Fibroblast of lung (primary cell): ENCODE measurements at places on chromosomes 11 and 22. TPM values are rescaled to one million over a fixed set of nuclear protein-coding genes. Genes with fewer than 3 reads are reported as not detected.

Gene MN1
- 2.8 and 11.8 TPM in 2 replicates for polyA plus RNA-seq

Gene WBP2NL
- 0.05 and 0.10 TPM in 2 replicates for polyA plus RNA-seq

Gene KCNA4
- not detected in 2 replicates for polyA plus RNA-seq

Gene OR51E2
- polyA plus RNA-seq: 0.02 TPM in 1 of 2 replicates, not detected in the other

Gene TUB
- polyA plus RNA-seq: 5.7 and 10.4 TPM in 2 replicates

Gene PLEKHA7
- polyA plus RNA-seq: 0.01 and 0.11 TPM in 2 replicates

Gene IFITM10
- polyA plus RNA-seq: 0.05 and 0.15 TPM in 2 replicates

DNA sequence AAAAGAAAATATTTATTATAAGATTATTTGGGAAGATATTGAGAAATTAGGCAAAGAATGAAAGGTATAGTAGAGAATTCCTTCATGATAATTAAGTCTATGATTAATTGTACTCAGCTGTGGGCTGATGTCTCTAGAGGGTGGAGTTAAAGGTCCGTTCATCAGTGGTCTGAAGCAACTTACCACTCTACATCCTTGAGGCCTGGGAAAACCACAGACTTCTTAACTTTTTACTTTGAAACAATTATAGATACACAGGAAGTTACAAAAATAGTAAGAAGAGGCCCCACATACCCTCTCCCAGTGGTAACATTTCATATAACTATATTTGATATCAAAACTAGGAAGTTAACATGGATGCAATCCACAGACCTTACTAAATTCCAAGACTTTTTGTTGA is 167.0 kb upstream of the NECTIN1 start:
- DNase-seq: no peak
- H3K27me3 ChIP-seq: peaks cover 3% of the 10 kb centered on the region

GRCh38 chr11:127385071-127385470 is 384.5 kb upstream of the KIRREL3 start:
- no peaks in the 10 kb centered on the region for H3K27me3 ChIP-seq
- H3K27ac ChIP-seq: no peak overlapping the region
- H3K4me3 ChIP-seq: no peak overlapping the region
- H3K4me1 ChIP-seq: no peaks in the 10 kb centered on the region
- no peaks in the 10 kb centered on the region for H3K36me3 ChIP-seq

GRCh38 chr22:17097062-17097461 is 12.3 kb downstream of the IL17RA start:
- H3K4me1 ChIP-seq: no peaks in the 10 kb centered on the region
- no peak for DNase-seq
- H3K27me3 ChIP-seq: no peaks in the 10 kb centered on the region
- H3K27ac ChIP-seq: no peak overlapping the region
- no peak overlapping the region for H3K4me3 ChIP-seq
- H3K36me3 ChIP-seq: peaks cover 6% of the 10 kb centered on the region

DNA sequence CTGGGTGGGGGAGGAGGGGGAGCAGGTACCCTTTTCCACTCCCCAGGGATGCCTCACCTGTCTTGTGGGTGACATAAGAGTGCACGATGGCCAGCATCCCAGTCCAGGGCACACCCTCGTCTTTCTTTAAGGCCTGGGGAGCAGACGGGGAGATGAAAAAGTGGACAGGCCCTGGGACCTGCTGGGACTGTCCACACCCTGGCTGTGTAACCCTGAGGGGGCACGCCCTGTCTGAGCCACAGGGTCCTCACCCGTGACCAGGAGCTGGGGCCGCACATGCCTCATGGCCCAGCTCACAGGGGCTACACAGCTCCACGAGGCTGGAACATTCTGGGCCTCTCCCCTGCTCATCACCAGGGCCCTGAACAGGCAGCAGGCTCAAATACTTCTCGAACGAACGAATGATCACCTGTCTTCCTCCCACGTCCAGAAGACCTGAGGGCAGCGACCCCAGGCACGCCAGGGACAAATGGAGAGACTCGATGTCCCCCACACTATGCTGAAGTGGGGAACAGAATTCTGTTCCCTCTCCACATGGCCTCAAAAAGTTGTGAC is 123.9 kb downstream of the PHF21B start:
- DNase-seq: no peak
- no peaks in the 10 kb centered on the region for H3K27me3 ChIP-seq
- H3K36me3 ChIP-seq: no peaks in the 10 kb centered on the region

GRCh38 chr11:121367001-121367843 is 74.7 kb downstream of the SC5D start:
- no peaks in the 10 kb centered on the region for H3K36me3 ChIP-seq
- DNase-seq: no peak
- no peak overlapping the region for H3K4me3 ChIP-seq
- H3K4me1 ChIP-seq: no peaks in the 10 kb centered on the region
- H3K27me3 ChIP-seq: peaks cover 8% of the 10 kb centered on the region
- H3K27ac ChIP-seq: no peak overlapping the region

GRCh38 chr11:102241026-102241425 is 76.3 kb upstream of the BIRC3 start:
- DNase-seq: peak; percentile 57
- no peaks in the 10 kb centered on the region for H3K27me3 ChIP-seq
- H3K27ac ChIP-seq: no peak overlapping the region
- peaks cover 3% of the 10 kb centered on the region for H3K4me1 ChIP-seq
- no peak overlapping the region for H3K4me3 ChIP-seq

DNA sequence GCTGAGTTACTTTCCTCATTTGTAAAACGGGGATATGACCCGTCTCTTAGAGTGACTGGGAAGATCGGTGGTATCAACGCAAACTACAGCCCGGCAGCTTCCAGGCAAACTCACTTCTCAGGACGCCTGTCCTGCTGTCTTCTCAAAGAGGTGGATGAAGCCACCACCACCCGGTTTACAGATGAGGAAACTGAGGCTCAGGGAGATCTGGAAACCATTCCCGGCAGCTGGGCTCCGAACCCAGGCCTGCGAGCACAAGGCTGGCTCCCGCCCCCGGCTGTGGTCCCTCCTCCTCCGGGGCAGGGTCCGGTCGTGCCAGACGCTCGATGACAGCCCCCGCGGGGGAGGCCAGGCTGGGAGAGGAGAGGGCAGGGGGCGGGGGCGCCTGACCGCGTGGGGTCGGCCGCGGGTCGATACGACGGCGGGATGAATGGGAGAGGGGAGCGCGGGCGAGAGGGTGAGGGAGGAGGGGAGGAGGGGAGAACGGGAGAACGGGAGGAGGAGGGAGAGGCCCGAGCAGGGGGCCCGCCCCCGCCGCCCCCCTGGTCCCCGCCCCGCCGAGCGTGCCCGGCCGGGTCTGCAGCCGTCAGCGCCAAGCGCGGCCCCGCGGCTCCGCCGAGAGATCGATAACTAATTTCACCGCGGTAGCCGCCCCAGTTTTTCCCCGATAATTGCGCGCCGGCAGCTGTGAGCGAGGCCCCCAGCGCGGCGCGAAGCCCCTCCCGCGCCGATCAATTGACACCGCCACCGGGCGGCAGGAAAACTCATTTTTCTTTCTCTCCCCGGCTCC is 14.0 kb downstream of the IGLL1 start:
- H3K36me3 ChIP-seq: no peaks in the 10 kb centered on the region
- H3K27ac ChIP-seq: no peak overlapping the region
- DNase-seq: no peak
- peaks cover 11% of the 10 kb centered on the region for H3K27me3 ChIP-seq
- H3K4me3 ChIP-seq: no peak overlapping the region

DNA sequence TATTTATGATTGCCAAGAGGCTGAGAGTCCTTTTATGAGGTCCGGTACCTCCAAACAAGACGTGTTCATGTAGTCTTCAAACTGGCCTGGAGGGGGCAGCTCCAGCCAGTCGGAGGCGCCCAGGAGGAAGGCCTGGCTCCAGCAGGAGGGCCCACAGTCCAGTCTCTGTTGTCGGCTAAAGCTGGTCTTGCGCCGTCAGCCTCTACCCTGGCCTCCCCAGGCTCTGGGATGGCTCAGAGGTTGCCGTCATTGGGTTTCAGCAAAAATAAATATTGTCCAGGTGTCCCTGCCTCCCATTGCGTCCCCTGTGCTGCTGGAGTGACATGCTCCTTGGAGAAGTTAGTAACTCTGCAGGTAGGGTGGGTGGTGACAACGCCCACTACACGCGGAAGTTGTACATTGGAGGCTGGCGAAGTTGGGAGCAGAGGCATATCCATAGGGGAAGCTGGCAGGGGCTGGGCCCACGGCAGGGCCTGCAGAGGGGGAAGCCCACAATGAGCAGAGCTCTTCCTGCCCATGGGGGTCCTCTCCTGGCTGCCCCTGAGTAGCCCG is 1.0 kb upstream of the SLC25A1 start:
- peaks cover 17% of the 10 kb centered on the region for H3K4me1 ChIP-seq
- peak overlapping the region; percentile 61 for H3K4me3 ChIP-seq
- peak overlapping the region; percentile 29 for H3K27ac ChIP-seq
- no peaks in the 10 kb centered on the region for H3K27me3 ChIP-seq
- H3K36me3 ChIP-seq: peaks cover 11% of the 10 kb centered on the region

DNA sequence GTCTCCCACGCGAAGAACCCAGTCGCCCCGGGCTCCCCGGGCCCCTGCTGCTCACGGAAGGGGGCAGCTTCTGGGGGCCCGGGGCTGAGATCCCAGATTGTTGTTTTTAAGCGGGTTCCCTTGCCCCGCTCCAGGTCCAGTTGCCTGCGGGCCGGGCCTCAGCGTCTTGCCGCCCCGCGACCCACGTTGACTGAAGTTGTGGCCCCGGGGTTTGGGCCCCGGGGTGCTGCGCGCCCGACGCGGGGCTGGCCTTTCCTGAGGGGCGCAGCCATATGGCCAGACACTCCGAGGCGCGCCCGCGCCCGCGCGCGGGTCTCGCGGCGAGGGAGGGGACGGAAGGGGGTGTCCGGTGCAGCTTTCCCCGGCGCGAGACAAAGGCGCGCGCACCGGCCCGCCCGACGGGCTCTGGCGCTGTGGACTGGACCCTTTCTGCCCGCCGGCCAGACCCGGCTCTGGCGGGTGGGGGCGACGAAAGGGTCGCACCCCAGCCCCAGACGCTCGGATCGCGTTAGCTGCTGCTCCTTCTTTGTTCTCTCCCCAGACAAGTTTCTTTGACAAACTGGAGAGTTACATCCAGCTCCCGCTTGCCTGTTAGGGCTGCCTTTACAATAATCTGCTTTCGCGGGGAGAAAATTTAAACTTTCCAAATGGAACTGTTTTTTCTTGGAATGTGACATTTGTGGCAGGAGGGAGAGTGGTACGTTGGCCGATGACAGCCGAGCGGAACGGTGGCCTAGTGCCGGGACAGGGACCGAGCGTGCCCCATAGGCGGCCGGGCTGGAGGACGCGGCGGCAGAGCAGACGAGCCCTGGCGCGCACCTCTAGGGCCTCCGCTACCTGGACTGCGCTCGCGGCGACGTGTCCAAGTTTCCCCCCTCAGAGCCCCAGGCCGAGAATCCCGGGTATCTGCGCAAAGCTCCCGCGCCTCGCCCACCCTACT is 716 bp downstream of the AMOTL1 start:
- H3K36me3 ChIP-seq: no peaks in the 10 kb centered on the region
- peak overlapping the region; percentile 85 for H3K4me3 ChIP-seq
- H3K4me1 ChIP-seq: no peaks in the 10 kb centered on the region
- H3K27me3 ChIP-seq: no peaks in the 10 kb centered on the region
- H3K27ac ChIP-seq: peak overlapping the region; percentile 60

GRCh38 chr22:25627271-25627852 is 62.9 kb downstream of the GRK3 start:
- no peaks in the 10 kb centered on the region for H3K27me3 ChIP-seq
- H3K27ac ChIP-seq: no peak overlapping the region
- peak; percentile 78 for DNase-seq
- no peaks in the 10 kb centered on the region for H3K4me1 ChIP-seq
- no peak overlapping the region for H3K4me3 ChIP-seq

DNA sequence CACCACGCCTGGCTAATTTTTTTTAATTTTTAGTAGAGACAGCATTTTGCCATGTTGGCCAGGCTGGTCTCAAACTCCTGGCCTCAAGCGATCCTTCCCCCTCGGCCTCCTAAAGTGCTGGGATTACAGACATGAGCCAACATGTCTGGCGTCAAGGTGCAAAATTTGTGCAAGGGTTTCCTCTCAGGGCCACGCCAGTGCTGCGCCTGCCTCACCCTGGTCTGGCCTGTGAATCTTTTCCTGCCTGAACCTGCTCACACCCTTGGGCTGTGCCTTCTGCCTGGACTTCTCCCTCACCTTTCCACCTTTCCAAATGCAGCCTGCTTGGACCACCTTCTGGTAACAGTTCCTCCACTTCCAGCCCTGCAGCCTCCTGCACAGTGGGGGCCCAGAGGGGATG is 43.4 kb downstream of the MCM5 start:
- no peak for DNase-seq
- H3K4me3 ChIP-seq: no peak overlapping the region
- H3K36me3 ChIP-seq: no peaks in the 10 kb centered on the region
- peaks cover 2% of the 10 kb centered on the region for H3K4me1 ChIP-seq

GRCh38 chr22:45923835-45924234 is 53.1 kb downstream of the WNT7B start:
- no peaks in the 10 kb centered on the region for H3K36me3 ChIP-seq
- no peak overlapping the region for H3K27ac ChIP-seq
- no peak for DNase-seq
- H3K4me3 ChIP-seq: no peak overlapping the region
- no peaks in the 10 kb centered on the region for H3K4me1 ChIP-seq

- DNase-seq: no peak
- H3K4me3 ChIP-seq: no peak overlapping the region
Observed at GRCh38 chr11:121581607-121582006, 128.8 kb upstream of the SORL1-AS1 start.

- no peaks in the 10 kb centered on the region for H3K36me3 ChIP-seq
- H3K4me3 ChIP-seq: no peak overlapping the region
- no peak overlapping the region for H3K27ac ChIP-seq
- H3K4me1 ChIP-seq: no peaks in the 10 kb centered on the region
- no peak for DNase-seq
Observed at GRCh38 chr11:121665206-121665838, 212.6 kb upstream of the SORL1-AS1 start.

DNA sequence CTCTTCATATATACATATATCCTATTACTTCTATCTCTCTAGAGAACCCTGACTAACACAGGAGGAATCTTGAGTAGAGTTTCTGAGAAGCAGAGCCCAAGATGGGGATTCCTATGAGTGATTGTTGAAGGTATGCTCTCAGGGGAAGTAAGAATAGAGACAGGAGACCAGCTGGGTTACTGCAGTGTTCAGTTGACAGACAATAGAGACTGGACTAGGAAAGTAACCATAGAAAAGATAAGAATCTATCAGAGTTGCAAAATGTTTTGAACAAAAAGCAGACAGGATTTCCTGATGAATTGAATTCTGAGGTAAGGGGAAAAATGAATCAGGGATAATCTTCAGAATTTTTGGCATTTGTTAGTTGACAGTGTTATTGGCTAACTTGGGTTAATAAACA is 54.4 kb downstream of the SLC17A6 start:
- H3K36me3 ChIP-seq: no peaks in the 10 kb centered on the region
- DNase-seq: no peak
- H3K4me3 ChIP-seq: no peak overlapping the region
- H3K27me3 ChIP-seq: no peaks in the 10 kb centered on the region

DNA sequence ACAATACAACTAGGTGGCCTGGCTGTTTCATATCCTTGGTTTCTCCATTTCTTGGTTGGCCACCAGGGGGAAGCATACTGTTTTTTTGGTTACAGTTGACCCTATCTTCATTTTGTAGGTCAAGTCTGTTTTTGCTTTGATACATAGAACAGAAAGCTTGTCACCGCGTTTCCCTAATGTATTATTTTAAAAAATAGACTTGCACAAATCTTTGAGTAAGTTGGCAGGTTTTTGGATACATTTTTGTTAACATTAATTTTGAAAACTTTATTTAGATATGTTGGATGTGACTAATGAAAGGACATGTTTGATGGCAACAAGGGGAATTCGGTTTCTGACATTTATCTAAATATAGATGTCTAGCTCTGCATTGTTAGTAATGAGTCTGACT is 3.0 kb downstream of the NCR3LG1 start:
- DNase-seq: peak; percentile 55
- no peaks in the 10 kb centered on the region for H3K4me1 ChIP-seq
- no peak overlapping the region for H3K27ac ChIP-seq
- H3K36me3 ChIP-seq: no peaks in the 10 kb centered on the region

GRCh38 chr11:8917157-8917825 is 6.3 kb downstream of the AKIP1 start:
- H3K4me1 ChIP-seq: peaks cover 11% of the 10 kb centered on the region
- no peaks in the 10 kb centered on the region for H3K27me3 ChIP-seq
- H3K36me3 ChIP-seq: no peaks in the 10 kb centered on the region
